ENCODE measurements at places on chromosomes 12 and 14.

GRCh38 chr14:26766726-26767125 is 168.9 kb upstream of the NOVA1 start:
- no peak overlapping the region for H3K27ac ChIP-seq
- no peaks in the 10 kb centered on the region for H3K4me1 ChIP-seq
- H3K36me3 ChIP-seq = no peaks in the 10 kb centered on the region

DNA sequence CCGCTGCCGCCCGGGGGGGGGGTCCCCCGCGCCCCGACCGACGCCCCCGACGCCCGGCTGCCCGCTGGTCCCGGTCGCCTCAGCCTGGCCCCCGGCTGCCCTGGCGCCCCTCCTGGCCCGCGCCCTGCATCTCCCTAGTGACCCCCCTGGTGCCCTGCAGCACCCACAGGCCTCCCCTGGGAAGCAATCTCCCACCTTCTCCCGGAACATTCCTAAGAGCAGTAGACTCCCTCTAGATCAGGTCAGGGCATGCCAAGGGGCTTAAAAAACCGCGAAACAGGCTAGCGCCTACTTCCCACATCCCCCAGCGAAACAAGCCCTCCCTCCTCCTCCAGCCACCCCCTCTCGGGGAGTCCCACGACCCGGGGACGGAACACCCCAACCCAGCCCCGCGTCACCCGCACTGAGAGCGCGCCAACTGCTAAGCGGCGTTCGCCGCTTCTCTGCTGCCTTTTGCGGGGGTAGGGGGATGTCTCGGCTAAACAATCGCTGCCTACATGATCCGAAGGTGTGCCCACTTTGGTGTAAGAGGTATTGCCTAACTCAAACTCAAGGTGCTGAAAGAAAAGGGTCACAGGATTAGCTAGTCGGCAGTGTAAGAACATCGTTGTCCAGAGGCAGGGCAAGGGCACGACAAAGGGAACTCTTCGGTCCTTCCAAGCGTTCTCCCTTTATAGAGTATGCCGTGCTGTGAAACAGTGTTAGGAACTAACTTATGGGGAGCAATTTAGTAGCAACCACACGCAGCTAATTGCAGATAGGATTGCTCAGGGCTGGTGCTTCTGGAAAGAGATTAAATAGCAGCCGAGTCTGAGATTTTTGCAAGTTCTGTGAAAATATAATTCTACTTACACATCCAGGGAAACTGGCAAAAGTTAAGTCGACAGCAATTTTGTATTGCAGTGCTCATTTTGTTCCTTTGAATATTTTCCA is 619 bp upstream of the NTN4 start:
- peak; percentile 20 for DNase-seq
- no peaks in the 10 kb centered on the region for H3K36me3 ChIP-seq
- peak overlapping the region; percentile 92 for H3K27ac ChIP-seq
- peaks cover 9% of the 10 kb centered on the region for H3K4me1 ChIP-seq

DNA sequence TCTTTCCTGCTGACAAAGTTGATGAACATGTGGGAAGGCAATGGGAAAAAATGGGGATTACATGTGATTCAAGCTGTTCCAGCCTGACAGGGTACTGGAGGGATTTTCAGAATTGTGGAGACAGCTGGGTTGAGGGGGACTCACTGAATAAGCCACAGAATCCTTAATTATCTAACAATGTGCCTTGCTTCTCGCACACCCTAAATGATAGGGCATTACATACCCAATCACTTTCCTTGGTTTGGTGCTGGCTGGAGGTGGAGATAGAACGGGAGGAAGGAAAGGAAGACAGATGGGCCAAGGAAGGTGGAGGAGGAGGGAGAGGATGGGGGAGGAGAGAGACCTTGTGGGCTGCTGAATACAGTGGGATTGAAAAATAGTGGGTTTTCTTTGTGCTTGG is 20.7 kb downstream of the PELI2 start:
- DNase-seq = no peak
- H3K4me3 ChIP-seq = no peak overlapping the region
- peak overlapping the region; percentile 63 for H3K27ac ChIP-seq
- peaks cover 24% of the 10 kb centered on the region for H3K4me1 ChIP-seq
- H3K36me3 ChIP-seq = no peaks in the 10 kb centered on the region

DNA sequence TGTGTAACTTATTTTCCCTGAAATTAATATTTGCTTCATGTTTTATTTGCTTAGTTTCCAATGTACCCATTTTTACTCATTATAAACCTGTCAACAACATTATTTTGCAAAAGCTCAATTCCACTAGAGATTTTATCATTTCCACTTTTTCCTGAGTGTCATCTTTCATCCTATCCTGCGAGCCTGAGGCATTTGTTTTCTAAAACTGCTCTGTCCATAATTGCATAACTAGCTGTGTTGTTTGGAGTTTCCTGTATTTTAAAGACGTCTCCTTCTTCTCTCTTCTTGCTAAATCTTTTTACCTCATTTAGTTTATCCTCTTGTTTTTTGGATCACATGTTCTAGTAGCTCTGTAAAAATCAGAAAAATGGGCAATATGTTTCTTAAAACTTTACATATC is 332.7 kb upstream of the NOVA1 start:
- DNase-seq = no peak
- H3K36me3 ChIP-seq = no peaks in the 10 kb centered on the region
- H3K4me3 ChIP-seq = no peak overlapping the region
- H3K27ac ChIP-seq = no peak overlapping the region

DNA sequence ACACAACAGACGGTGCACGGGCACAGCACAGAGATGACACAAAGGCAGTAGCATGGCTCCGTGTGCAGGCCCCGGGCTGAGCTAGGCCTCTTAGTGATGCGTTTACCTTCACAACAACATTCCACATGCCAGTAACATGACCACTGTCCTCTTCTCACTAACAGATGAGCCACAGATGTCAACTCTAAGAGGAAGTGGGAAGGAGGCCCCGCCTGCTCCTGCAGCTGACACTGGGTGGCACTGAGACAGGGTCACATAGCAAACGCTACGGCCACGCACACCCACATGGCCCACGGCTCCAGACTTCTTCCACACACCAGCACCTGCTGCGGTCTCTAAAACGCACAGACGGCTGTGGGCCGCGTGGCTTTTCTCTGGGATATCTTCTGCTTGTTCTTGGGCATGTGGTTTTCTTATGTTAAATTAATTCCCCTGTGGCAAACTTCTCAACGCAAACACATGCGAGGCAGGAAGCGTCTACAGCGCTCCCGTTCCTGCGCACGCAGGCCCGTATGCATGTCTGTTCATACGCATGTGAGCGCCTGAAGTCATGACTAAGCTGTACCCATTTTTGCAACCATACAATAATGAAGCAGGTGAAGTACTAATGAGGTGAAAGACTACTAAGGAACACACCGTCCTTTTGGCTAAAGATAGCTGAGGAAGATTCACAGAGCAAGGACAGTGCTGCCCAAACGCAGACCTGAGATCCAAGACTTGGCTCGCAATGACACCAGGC is 26.8 kb downstream of the AMN start:
- H3K36me3 ChIP-seq = peaks cover 22% of the 10 kb centered on the region
- H3K4me3 ChIP-seq = no peak overlapping the region
- no peaks in the 10 kb centered on the region for H3K4me1 ChIP-seq
- H3K27ac ChIP-seq = no peak overlapping the region

DNA sequence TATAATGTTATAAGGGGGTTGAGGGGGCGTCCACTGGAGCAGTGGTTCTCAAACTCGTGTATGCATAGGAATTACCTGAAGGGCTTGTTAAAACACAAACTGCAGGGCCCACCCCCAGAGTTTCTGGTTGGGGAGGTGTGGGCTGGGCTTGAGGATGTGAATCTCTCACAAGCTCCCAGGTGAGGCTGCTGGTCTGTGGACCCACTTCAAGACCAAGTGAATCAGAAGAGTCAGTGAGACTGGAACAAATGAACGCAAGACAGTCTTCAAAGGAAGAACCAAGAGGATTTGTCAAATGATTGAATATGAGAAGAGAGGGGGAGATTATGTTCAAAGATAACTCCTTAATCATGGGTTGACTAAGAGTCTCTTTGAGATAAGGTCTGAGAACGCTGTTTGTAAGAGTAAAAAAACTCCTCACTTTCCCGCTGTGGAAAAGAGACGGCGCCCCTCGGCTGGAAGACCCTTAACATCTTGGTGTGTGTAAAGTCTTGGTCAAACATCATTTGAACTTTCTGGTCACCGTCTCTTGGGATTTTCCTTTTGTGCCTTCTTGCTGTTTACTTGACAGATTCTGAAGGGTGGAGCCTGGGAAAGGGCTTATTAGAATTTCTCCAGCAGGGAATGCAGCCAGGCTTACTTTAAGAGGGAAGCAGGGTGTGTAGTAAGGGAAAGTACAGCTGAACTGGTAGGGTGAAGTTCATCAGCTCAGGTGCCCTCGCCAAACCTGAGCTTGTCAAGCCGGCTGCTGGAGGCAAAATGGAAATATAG is 5.3 kb upstream of the FOXN3 start:
- H3K27me3 ChIP-seq = peaks cover 47% of the 10 kb centered on the region
- peaks cover 10% of the 10 kb centered on the region for H3K4me1 ChIP-seq
- DNase-seq = no peak
- peaks cover 2% of the 10 kb centered on the region for H3K36me3 ChIP-seq
